ENCODE measurements at places on chromosomes 11 and 22. TPM values are rescaled to one million over a fixed set of nuclear protein-coding genes. Genes with fewer than 3 reads are reported as not detected.

DCHS1 gene
- 11.4 TPM for total RNA-seq

GPHA2 gene
- total RNA-seq, result not detected

C11orf65 gene
- 1.9 TPM for total RNA-seq

RIMBP3C gene
- total RNA-seq, result 0.37 TPM

OR51E2 gene
- total RNA-seq, result not detected

DDX25 gene
- not detected for total RNA-seq

ANKRD49 gene
- 5.8 TPM for total RNA-seq

PDE3B gene
- 7.5 TPM for total RNA-seq
